Central memory CD8-positive, alpha-beta T cell (primary cell): ENCODE measurements at places on chromosomes 3 and 15.

- DNase-seq, result no peak
These were observed 124.6 kb downstream of the ARRDC4 start for GRCh38 chr15:98085003-98085639.

GRCh38 chr15:25884370-25884769 is 21.2 kb upstream of the ATP10A start:
- no peak for DNase-seq

GRCh38 chr3:136110481-136110880 is 85.7 kb downstream of the MSL2 start:
- no peak for DNase-seq

GRCh38 chr3:196169836-196170240 is 41.4 kb downstream of the ZDHHC19 start:
- DNase-seq, result no peak

DNA sequence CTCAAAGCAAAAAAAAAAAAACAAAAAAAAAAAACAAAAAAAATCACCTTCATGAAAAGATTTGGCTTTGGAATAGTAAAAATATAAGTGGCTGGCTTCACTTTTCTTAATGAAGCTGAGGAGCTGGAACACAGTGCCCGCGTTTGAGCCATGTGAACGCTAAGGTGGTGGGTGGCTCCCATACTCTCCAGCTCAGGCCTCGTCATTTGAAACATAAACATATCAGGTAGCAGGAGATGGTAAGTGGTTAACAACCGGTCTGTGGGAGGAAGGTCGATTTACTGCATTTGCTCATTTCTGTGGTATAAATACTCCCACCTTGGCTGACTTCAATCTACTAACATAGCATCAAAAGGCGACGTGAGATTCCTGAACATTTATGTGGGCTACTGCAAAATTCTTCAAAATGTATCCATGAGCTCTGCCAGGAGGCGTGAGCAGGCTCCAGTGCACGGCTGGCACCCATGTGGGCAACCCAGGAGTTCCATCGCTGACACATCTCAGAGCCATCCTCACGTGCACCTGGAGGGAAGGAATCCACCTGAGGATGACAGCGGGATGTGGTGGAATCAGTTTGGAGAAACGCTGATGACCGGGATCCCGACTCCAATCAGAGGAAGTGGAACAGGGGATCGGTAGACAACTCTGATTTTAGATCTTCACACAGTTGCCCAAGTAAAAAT is 157.6 kb downstream of the ATP10A start:
- no peak for DNase-seq

DNA sequence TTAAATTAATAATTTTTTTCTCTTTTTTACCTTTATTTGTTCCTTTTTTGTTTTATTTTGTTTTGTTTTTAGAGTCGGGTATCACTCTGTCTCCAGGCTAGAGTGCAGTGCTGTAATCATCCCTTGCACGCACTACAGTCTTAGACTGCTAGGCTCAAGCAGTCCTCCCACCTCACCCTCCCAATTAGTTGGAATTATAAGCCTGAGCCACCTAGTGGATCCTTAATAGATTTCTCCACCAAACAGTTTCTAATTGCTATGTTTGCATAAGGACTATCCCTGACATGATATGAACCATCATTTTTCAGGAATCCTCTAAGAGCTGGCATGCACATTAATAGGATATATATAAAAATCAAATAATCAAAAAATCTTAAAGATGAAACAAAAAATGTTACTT is 993.2 kb downstream of the OTOL1 start:
- DNase-seq, result no peak

GRCh38 chr3:159669766-159670165 is 318.9 kb upstream of the IL12A start:
- no peak for DNase-seq

GRCh38 chr3:49872801-49873281 is 3.1 kb upstream of the CAMKV start:
- no peak for DNase-seq

GRCh38 chr3:127043731-127044510 is 61.0 kb downstream of the PLXNA1 start:
- DNase-seq, result no peak
